ENCODE measurements at places on chromosomes 4 and X. TPM values are rescaled to one million over a fixed set of nuclear protein-coding genes. Genes with fewer than 3 reads are reported as not detected.

Gene SLITRK2
- 0.04 TPM for polyA plus RNA-seq

Gene FGG
- polyA plus RNA-seq: not detected

Gene SPANXA1
- not detected for polyA plus RNA-seq

Gene PDE6B
- polyA plus RNA-seq: 0.41 TPM

Gene BEX5
- 1.6 TPM for polyA plus RNA-seq

Gene ZAR1
- not detected for polyA plus RNA-seq

Gene MAGEC1
- polyA plus RNA-seq: not detected
